ENCODE measurements at places on chromosomes 7 and 10. TPM values are rescaled to one million over a fixed set of nuclear protein-coding genes. Genes with fewer than 3 reads are reported as not detected.

CAV1 gene
- 1,206 TPM for total RNA-seq

GBX1 gene
- not detected for total RNA-seq

DRGX gene
- total RNA-seq: not detected

PKD2L1 gene
- total RNA-seq: 0.37 TPM

IL6 gene
- total RNA-seq: 1.1 TPM

CLDN3 gene
- not detected for total RNA-seq

HOXA1 gene
- 1.4 TPM for total RNA-seq

HNRNPF gene
- total RNA-seq: 237 TPM

TLX1 gene
- not detected for total RNA-seq

FAM24B gene
- 4.1 TPM for total RNA-seq

MYO1G gene
- total RNA-seq: under 0.01 TPM

OGDHL gene
- 0.59 TPM for total RNA-seq

ETV1 gene
- 20.2 TPM for total RNA-seq

FKBP6 gene
- total RNA-seq: not detected

BMPER gene
- 10.2 TPM for total RNA-seq

TMEM178B gene
- under 0.01 TPM for total RNA-seq

DYNC1I1 gene
- 0.73 TPM for total RNA-seq

CPN1 gene
- total RNA-seq: not detected

PRKG1 gene
- 15.6 TPM for total RNA-seq

SPDYE18 gene
- not detected for total RNA-seq

RBM20 gene
- total RNA-seq: not detected

SDK1 gene
- 1.6 TPM for total RNA-seq

MUC12 gene
- not detected for total RNA-seq
